ENCODE measurements at places on chromosomes 7 and 10.

DNA sequence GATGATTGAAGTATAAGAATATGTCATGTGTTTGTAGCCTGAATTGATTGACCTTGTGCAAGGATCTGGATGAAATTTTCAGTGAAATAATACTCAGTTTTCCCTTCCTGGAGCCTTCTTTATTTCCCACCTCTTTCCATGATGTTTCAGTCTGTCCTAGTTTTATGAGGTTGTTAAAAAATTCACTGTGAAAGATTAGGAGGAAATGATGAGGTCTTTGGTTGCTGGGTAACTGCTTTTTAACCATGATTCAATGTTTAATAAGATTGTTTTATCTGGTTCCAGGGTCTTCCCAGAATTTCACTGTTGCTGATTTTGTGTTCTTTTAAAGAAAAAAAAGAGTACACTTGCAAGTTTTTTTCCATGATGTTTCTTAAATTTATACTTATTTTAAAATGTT, 221.5 kb downstream of the MBL2 start:
- no peak for DNase-seq

DNA sequence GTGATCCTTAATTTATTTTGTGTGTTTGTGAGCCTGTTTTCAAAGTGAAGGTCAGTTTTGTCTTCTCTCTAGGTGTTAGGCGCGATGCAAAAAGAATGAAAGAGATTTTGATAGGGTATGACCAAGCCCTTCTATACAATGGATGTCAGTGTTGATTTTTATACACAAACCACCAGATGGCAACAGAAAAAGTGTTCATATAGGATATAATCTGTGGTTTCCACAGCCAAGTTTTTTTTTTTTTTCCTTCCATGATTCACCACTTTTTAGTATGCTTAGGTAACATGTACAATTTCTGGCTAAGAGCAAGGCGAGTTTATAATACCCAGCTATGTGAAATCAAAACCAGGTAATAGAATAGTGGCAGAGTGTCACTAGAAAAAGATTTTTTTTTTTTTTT, 8.1 kb downstream of the SDK1 start:
- DNase-seq: no peak

DNA sequence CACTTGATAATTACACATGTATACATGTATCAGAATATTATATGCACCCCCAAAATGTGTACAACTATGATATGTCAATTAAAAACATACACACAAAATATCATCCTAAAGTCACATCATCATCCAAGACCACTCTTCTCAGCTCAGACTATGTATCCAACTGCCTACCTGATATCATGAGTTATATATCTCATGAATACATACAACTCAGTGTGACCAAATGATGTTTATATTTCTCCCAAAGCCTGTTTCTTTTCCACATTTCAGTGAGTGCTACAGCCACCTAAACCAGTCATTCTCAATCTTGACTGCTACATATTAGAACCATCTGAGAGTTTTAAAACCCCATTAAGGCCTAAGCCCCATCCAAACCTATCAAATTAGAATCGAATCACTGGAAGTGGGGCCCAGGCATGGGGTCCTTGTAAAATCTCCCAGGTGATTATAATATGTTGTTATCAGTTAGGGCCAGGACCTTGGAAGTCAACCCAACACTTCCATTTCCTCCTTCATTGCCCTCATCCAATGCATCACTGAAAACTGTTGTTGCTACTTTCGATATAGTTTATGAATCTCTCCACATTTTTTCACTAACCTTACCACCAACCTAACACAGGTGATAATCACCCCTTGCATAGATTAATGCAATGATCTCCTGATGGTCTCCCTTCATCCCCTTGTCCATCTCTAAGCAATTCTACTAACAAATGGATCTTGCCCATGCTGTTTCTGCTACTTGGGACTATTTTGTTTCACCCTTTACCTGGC, 53.8 kb upstream of the ITGB8 start:
- DNase-seq: no peak

DNA sequence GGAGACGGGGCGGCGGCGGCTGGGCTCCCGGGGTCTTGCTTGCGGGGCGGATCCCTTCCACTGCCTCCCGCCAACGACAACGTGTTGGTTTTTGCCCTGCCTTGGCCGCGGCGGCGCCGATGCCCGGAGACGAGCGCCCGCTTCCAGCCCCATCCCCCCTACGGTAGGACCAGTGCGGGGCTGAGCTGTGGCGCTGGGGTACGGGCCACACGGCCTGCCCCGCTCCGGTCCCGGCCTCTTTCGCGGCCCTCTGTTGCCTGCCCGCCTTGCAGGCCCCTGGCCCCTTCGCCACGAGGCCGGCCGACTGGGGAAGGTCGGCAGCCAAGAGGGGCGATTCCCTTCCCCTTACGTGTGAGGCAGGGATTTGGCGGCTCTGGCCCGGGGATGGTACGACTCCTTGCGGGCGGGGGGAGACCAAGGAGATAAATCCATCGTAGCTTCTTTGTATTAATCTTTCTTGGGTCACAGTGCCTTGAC, 488 bp downstream of the EIF4H start:
- DNase-seq: peak; percentile 38

- DNase-seq: no peak
Observed at GRCh38 chr7:29548823-29549222, 14.8 kb upstream of the PRR15 start.

GRCh38 chr7:14596421-14596820, 306.1 kb downstream of the DGKB start:
- no peak for DNase-seq

DNA sequence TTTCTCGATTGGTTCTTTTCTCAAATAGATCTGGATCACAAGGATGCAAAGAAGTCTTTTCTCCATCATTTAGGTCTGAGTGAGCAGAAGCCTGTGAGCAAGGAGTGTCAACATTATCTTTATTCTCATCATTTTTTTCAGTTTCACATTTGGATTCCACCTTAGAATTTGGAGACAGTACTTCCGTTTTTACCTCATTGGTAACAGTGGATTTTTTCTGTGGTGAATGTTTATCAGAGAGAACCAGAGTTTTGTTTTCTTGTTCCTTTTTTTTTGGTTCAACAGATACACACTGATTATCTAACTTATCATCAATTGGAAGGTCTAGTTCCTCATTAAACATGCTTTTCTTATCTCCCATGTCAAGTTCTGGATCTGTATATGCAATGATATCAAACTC, 151.3 kb downstream of the GALNT11 start:
- no peak for DNase-seq
